Nasal cavity respiratory epithelium epithelial cell of viscerocranial mucosa (primary cell): ENCODE measurements at places on chromosomes 5 and 9. TPM values are rescaled to one million over a fixed set of nuclear protein-coding genes. Genes with fewer than 3 reads are reported as not detected.

The CCNI2 gene
- total RNA-seq: 0.28 TPM in 1 of 2 replicates, not detected in the other

The SLCO6A1 gene
- 0.21 TPM in 1 of 2 replicates, not detected in the other for total RNA-seq

The HK3 gene
- under 0.01 TPM in 1 of 2 replicates, not detected in the other for total RNA-seq

The SLC6A19 gene
- total RNA-seq: not detected in 2 replicates

The CSF2 gene
- total RNA-seq: 0.50 TPM in 1 of 2 replicates, not detected in the other

The C9 gene
- total RNA-seq: not detected in 2 replicates

The ARSI gene
- total RNA-seq: 8.2 and 37.1 TPM in 2 replicates

The CAVIN4 gene
- 0.34 and 0.43 TPM in 2 replicates for total RNA-seq

The SQSTM1 gene
- total RNA-seq: 655 and 811 TPM in 2 replicates

The BARX1 gene
- total RNA-seq: not detected in 2 replicates

The TMEFF1 gene
- 0.21 and 0.34 TPM in 2 replicates for total RNA-seq

The CTXN3 gene
- not detected in 2 replicates for total RNA-seq

The ANKRD18B gene
- 8.0 and 13.7 TPM in 2 replicates for total RNA-seq

The GPR21 gene
- total RNA-seq: 0.34 and 1.4 TPM in 2 replicates

The RETREG1 gene
- total RNA-seq: 1.0 and 2.6 TPM in 2 replicates

The C9orf50 gene
- total RNA-seq: not detected in 2 replicates

The RICTOR gene
- 34.9 and 35.1 TPM in 2 replicates for total RNA-seq

The FOXI1 gene
- not detected in 2 replicates for total RNA-seq

The SMIM23 gene
- total RNA-seq: not detected in 2 replicates

The TDRD7 gene
- 2.7 and 6.8 TPM in 2 replicates for total RNA-seq

The PCDHGC5 gene
- total RNA-seq: 0.34 and 1.1 TPM in 2 replicates

The ADAMTSL1 gene
- total RNA-seq: 0.14 and 0.68 TPM in 2 replicates

The PCDHB7 gene
- total RNA-seq: 0.07 TPM in 1 of 2 replicates, not detected in the other

The RFX3 gene
- 1.7 and 5.2 TPM in 2 replicates for total RNA-seq

The TAF1L gene
- under 0.01 TPM in 2 replicates for total RNA-seq

The PCDHGB7 gene
- 1.4 and 9.3 TPM in 2 replicates for total RNA-seq

The PCDHB8 gene
- 0.57 TPM in 1 of 2 replicates, not detected in the other for total RNA-seq

The ZBTB5 gene
- 11.3 and 18.8 TPM in 2 replicates for total RNA-seq

The GRAMD2B gene
- 23.6 and 25.3 TPM in 2 replicates for total RNA-seq

The MYOT gene
- not detected in 2 replicates for total RNA-seq

The PRUNE2 gene
- under 0.01 and 0.28 TPM in 2 replicates for total RNA-seq

The SPINK5 gene
- 30.3 and 51.3 TPM in 2 replicates for total RNA-seq

The SLC1A1 gene
- 0.68 and 1.8 TPM in 2 replicates for total RNA-seq

The IL33 gene
- total RNA-seq: 2.1 and 16.6 TPM in 2 replicates

The NR5A1 gene
- not detected in 2 replicates for total RNA-seq

The FTMT gene
- not detected in 2 replicates for total RNA-seq

The GARIN3 gene
- total RNA-seq: not detected in 2 replicates

The ZNF354C gene
- total RNA-seq: 3.4 and 7.8 TPM in 2 replicates

The ENTPD8 gene
- 0.36 TPM in 1 of 2 replicates, not detected in the other for total RNA-seq

The DIPK1B gene
- total RNA-seq: under 0.01 and 1.00 TPM in 2 replicates

The GLRA1 gene
- not detected in 2 replicates for total RNA-seq

The SPINK1 gene
- 0.78 and 1.0 TPM in 2 replicates for total RNA-seq

The MBLAC2 gene
- 4.4 and 7.3 TPM in 2 replicates for total RNA-seq
